ENCODE measurements at places on chromosomes 3 and 15.

GRCh38 chr3:183980403-183980802 is 37.3 kb downstream of the ABCC5 start:
- DNase-seq: no peak

GRCh38 chr3:45628746-45629145 is 34.2 kb downstream of the LIMD1 start:
- DNase-seq: no peak

DNA sequence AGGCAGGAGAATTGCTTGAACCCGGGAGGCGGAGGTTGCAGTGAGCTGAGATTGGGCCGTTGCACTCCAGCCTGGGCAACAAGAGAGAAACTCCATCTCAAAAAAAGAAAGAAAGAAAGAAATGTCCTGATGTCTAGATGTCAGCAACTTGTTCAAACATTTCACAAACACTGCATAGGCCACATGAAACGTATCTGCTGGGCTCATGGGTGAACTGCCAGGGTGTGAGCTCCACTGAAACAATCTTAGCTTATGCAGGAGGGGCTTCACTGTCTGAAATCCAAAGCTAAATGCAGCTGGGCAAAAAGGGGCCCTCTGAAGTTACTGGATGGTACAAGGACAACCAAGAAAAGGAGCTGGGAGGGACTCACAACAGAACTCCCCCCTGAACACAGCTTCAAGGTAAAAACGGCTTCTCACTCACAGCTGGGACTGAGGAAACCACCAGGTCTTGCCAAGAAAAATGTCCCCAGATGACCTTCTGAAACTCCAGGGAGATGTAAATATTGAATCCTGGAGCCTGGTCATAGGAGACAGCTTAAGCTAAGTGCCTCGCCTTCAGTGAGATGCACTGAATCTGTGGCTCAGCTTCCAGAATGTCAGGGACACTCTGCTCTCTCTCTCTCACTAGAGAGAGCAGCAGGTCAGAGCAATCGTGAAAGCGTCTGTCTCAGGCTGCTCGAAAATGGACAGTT is 31.9 kb downstream of the SEC61A1 start:
- DNase-seq: no peak

- no peak for DNase-seq
Measured at GRCh38 chr3:124854009-124854408, 33.2 kb downstream of the ITGB5 start.

GRCh38 chr15:42056934-42057798 is 36.3 kb upstream of the PLA2G4E start:
- peak; percentile 52 for DNase-seq

DNA sequence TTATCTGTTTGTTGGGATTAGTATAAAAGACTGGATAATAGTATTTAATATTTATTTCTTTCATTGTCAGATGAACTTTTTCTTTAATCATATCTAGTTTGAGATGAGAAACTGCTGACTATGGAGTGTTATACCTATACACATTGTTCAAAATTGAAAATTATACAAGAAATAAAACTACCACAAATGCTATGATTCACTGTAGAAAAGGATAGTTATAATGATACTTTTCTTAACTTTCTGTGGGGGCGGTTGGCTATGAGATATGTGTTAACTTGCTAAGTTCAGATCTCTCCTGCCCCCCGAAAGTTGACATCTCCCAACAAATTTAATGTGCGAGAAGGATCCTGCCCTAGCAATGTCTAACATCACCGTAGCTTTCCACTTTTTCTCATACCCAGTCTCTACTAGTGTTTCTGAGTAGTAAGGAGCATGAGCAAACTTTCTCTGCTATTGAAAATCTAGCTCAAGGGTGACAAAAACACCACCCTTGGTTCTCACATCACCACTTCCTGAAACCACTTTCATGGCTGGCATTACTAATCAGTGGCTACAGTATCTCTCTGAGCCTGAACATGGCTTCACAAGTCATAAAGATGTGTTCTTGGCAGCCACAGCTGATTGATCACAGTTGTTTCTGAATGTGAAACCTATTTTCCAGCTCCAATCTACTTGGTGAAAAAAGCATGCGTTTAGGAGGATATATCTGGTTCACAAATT is 15.8 kb upstream of the SAMMSON start:
- no peak for DNase-seq

- peak; percentile 83 for DNase-seq
Measured at GRCh38 chr3:13161021-13161759, 88.0 kb upstream of the IQSEC1 start.

DNA sequence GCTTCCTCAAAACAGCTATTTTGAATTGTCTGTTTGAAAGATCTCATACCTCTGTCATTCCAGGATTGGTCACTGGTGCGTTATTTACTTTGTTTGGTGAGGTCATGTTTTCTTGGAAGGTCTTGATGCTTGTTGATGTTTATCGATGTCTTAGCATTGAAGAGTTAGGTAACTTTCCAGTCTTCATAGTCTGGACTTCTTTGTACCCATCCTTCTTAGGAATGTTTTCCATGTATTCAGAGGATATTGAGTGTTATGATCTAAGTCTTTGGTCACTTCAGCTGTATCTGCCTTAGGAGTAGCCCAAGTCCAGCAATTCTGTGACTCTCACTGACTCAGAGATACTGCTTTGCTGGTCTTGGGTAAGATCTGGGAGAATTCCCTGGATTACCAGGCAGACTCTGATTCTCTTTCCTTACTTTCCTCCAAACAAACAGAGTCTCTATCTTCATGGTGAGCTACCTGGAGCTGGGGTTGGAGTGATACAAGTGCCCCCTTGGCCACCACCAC is 398.6 kb downstream of the ZIC4 start:
- no peak for DNase-seq

DNA sequence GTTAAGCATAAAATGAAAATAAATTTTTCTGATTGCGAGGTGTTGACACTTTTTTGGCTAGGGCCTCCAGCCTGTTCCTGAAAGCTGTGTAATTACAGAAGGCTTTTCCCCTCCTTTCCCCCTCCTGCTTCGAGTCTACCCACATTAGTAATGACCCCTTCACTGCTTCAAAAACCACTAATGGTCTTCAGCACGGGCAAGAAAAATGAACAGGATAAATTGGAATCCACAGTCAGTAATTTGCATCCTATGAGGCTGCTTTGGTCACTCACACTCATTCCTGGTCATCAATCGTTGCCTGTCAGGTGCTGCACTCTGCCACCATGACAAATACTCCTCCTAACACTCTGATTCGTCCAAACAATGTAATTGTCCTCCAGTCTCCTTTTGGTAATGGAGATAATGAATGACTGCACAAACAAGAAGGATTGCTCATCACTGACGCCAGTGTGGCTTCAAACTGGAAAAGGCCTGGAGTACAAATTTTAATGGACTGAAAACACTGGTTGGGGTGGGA is 148.6 kb downstream of the MEIS2 start:
- no peak for DNase-seq

- no peak for DNase-seq
Measured at GRCh38 chr15:73870700-73871408, 2.5 kb upstream of the TBC1D21 start.

- no peak for DNase-seq
Measured at GRCh38 chr3:69248436-69248835, 126.0 kb upstream of the LMOD3 start.

DNA sequence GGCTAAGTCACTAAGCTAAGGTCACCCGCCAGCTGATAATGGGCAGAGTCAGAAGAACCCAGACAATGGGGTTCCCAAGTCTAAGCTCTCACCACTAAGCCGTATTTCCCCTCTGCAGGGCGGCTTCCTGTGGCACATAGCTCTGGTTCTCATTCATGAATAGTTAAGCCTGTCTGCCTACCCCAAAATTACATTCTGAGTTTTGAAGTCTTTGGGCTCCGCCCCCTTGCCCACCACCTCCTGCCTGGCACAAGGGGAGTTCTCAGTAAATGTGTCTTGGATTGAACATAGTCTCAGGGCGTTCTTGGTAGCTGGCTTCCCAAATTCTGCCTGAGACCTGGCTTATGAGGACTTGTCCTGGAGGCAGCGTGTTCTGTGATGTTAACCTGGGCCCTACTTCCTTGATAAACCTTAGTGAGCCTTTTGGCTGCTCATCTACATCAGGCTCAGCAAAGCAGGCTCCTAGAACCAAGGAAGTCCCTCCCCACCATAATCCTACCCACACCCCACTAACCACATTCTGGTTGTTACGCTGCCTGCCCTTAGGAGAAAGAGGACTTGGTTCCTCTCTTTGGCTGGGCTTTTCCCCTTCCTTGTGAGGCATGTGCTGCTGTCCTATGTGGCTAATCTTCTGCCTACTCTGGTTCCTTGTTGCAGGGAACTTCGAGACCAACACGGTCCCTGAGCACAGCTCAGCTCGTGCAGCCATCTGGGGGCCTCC is 54.9 kb downstream of the STARD5 start:
- no peak for DNase-seq

GRCh38 chr3:4584456-4585249 is 91.5 kb downstream of the ITPR1 start:
- DNase-seq: no peak

DNA sequence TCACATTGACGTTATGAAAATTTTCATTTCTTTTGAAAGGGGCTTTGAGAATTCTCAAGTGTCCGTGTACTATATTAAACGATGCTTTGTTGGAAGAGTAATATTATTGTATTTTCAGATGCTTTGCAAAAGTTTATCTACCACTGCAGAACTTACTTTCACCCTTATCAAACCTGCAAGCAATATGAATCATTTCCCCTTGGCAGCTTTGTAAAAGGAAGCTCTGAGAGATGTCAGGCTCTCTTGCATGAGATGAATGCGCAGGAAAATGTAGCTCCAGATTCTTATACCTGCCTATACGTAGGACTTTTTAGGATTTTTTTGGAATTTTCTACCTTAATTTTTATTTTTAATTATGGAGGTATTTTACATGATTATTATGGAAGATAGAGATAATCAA is 34.5 kb downstream of the GPD1L start:
- DNase-seq: no peak

GRCh38 chr3:175146258-175146657 is 287.1 kb downstream of the NAALADL2 start:
- no peak for DNase-seq

- DNase-seq: no peak
Measured at GRCh38 chr15:32636908-32637567, 4.5 kb upstream of the SCG5 start.

DNA sequence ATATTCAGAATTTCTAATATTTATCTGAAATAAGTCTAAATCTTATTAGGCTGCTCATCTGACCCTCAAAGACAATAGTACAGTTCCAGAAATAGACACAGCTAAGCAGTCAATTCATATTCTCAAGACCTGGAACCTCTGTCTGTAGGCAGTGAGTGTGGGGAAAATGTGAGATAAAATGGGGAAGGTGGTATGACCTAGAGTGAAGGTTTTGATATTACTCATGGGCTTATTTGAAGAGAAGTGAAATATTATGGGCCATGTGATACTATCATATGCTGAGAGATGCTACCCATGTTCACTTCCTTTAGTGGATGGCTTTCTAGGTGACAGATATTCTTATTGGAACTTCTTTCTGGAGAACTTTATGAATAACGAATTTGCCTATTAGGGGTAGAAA is 33.5 kb downstream of the TGFBR2 start:
- no peak for DNase-seq

DNA sequence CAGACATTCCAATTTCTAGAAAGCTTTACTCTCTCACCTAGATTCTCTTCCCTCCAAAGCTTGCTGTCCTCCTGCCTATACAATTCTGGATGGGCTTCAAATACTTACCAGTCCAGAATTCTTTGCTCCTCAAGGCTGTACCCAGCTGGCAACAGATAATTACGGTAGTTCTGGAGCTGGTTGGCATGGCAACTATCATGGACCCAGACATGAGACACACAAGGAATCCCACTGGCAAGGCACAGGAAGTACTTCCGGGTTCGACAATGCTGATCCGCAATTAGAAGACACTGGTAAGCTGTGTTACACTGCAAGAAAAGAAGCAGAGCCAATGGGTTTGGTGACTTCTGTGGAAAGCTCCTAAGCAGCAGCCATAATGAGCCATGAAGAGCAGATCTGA is 37.9 kb downstream of the TUBGCP4 start:
- DNase-seq: no peak

DNA sequence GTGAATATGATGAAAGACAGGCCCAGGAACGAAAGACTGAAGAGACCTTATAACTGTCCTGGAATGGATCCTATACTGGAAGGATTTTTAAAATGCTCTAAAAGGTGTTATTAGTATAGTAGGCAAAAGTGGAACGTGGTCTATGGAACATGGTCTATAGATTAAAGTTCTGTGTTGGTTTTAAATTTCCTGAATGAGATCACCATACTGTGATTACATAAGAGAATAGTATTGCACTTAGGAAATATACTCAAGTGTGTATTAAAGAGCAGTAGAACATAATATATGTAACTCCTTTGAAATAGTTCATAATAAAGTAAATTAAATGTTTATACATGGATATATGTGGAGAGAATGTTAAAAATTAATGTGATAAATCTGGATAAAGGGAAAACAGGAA is 68.2 kb downstream of the SPRED1 start:
- DNase-seq: no peak

GRCh38 chr3:143363276-143363675 is 243.7 kb downstream of the CHST2 start:
- no peak for DNase-seq

DNA sequence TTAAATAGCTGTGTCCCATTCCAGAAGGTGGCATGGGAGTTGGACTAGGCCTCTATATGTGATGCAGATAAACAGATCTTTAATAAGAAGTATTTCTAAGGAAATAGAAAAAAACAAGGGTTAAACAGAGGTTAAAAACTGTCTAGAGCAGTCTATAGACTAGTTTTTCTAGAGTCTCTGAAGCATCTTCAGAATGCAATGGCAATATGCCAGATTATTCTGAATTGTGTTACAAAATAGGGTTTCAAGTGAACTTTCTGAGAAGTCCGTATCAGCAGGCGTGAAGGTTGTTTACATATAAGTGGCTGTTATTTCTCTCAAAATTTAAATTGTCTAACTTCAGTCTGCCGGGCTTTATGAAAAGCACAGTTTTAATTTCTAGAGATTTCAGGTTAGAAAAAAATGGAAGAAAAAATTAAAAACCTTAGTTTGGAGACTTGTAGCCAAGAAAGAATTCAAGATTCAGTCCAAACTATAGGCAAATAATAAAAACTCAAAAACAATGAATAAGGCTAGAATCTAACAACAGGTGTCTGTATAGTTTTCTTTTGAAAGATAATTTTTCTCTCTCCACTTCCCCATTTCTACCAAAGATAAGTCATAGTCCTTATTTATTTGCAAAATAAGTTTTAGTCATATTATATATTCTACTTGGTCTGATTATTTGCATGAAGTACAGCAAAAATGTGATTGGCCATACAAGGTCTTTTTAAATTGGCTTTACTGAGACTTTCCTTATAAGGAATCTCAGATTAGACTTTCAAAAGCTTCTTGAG is 55.2 kb downstream of the OSTN start:
- DNase-seq: no peak

- no peak for DNase-seq
Measured at GRCh38 chr15:75695220-75695619, 17.4 kb downstream of the CSPG4 start.

DNA sequence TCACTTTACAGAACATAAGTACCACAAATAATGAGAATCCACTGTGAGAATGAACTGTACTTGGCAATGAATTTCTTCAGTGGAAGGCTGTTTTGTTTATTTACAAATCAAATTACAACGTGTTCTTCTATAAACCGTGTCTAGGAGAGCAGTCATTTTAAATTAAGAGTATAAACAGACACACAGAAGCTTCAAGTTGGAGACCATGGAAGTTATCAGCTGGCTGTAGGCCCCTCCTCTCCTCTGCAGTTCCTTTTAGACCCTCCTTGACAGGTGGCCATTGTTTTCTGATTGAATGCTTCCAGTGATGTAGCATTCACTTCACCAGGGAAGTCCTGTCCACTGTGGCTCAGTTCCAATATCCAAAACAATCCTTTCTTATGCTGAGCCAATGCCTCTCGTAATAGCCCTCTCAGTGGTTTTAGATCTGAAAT is 7.3 kb upstream of the MAPK6 start:
- no peak for DNase-seq

GRCh38 chr15:34815836-34816235 is 20.5 kb upstream of the ACTC1 start:
- no peak for DNase-seq
